Activated CD4-positive, alpha-beta T cell treated with anti-CD3 and anti-CD28 coated beads, Interleukin-2, amount 10 ng/mL, durations not matched to agents 24 days and 14 days (primary cell): ENCODE measurements at places on chromosomes 5 and 9.

- no peak for DNase-seq
These were observed 148.7 kb downstream of the CDK5RAP2 start for GRCh38 chr9:120431268-120431667.

GRCh38 chr5:11797132-11797531, 107.1 kb downstream of the CTNND2 start:
- no peak for DNase-seq

DNA sequence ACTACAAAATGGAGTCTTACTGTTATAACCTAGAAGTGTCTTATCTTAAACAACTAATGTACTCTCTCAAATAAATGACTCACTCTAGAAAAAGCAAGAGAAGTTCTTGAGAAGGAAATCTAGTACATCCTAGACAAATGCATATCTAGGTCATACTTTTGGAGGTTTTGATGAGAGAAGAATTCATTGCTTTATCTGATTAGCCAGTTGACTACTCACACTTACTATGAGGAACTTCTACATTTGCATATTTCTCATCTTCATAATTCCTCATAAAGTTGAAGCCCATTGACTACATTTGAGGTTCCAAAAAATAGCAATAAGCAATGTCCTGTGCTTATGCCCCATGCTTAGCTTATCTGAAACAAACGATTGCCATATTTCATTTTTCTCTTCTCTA, 2.8 kb downstream of the JAKMIP2 start:
- no peak for DNase-seq

DNA sequence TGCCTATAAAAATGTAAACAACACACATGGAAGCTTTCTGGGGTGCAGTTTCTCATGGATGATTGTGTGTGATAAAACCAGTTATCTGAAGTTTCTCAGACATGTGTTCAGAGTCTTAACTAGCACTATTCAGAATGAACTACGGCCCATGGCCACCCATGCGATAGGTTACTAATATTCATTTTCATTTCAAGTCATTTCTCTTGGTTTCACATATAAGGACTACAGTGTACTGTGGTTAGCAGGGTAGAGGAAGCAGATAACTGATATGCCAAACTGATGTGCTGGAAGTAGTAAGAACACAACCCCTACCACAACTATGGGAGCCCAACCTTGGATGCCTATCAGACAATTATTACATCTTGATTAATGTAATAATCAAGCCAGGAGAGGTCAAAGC, 372.1 kb downstream of the DTWD2 start:
- no peak for DNase-seq

GRCh38 chr9:136719195-136719880, 7.0 kb downstream of the DIPK1B start:
- no peak for DNase-seq

DNA sequence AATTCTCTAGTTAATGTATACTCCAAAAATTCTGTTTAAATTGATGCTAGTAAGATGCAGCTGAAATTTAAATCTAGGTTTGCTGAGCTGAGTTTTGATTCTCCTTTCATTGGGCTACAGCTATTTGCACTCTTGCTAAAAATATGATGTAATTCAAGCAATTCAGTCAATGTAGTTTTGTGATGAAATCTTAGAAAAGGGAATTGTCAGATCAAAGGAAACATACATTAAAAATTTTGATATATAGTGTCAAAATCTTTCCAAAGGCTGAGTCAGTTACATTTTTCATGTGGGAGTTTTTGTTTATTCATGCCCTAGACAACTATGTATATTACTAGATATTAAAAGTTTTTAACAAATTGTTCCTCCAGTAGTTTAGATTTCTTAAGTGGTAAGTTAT, 334.9 kb upstream of the DAB2 start:
- DNase-seq = no peak
